CD4-positive, CD25-positive, alpha-beta regulatory T cell (primary cell): ENCODE measurements at places on chromosomes 3 and 15. TPM values are rescaled to one million over a fixed set of nuclear protein-coding genes. Genes with fewer than 3 reads are reported as not detected.

The MAP3K13 gene
- 3.7 TPM for total RNA-seq

The CFAP20DC gene
- 0.32 TPM for total RNA-seq

The CHRFAM7A gene
- 0.59 TPM for total RNA-seq

The ROPN1B gene
- not detected for total RNA-seq

The PARP15 gene
- 87.0 TPM for total RNA-seq

The NMNAT3 gene
- 1.5 TPM for total RNA-seq

The SELENOS gene
- 32.3 TPM for total RNA-seq

The FBXL2 gene
- total RNA-seq, result not detected

The CFAP100 gene
- not detected for total RNA-seq

The SNRPA1 gene
- total RNA-seq, result 176 TPM

The DNAJC17 gene
- 32.6 TPM for total RNA-seq

The GOLGA8G gene
- total RNA-seq, result not detected

The RETNLB gene
- total RNA-seq, result not detected

The LRRIQ4 gene
- not detected for total RNA-seq

The NOX5 gene
- total RNA-seq, result not detected

The CFAP91 gene
- 0.44 TPM for total RNA-seq

The SLC2A2 gene
- total RNA-seq, result not detected

The CPLX3 gene
- 0.35 TPM for total RNA-seq

The IGSF10 gene
- not detected for total RNA-seq

The UBA7 gene
- total RNA-seq, result 201 TPM

The PEX5L gene
- not detected for total RNA-seq

The C3orf85 gene
- not detected for total RNA-seq

The ZKSCAN7 gene
- 1.2 TPM for total RNA-seq

The AGTR1 gene
- total RNA-seq, result not detected

The KCNMB2 gene
- total RNA-seq, result not detected

The AZI2 gene
- total RNA-seq, result 27.0 TPM

The LSAMP gene
- total RNA-seq, result not detected

The IGF2BP2 gene
- 3.6 TPM for total RNA-seq

The GOLGA8S gene
- total RNA-seq, result not detected

The ROBO1 gene
- not detected for total RNA-seq

The GLDN gene
- not detected for total RNA-seq

The INSYN1 gene
- not detected for total RNA-seq
